ENCODE measurements at places on chromosomes 6 and 20.

- DNase-seq: no peak
Observed at GRCh38 chr6:50829898-50830444, 11.3 kb downstream of the TFAP2B start.

DNA sequence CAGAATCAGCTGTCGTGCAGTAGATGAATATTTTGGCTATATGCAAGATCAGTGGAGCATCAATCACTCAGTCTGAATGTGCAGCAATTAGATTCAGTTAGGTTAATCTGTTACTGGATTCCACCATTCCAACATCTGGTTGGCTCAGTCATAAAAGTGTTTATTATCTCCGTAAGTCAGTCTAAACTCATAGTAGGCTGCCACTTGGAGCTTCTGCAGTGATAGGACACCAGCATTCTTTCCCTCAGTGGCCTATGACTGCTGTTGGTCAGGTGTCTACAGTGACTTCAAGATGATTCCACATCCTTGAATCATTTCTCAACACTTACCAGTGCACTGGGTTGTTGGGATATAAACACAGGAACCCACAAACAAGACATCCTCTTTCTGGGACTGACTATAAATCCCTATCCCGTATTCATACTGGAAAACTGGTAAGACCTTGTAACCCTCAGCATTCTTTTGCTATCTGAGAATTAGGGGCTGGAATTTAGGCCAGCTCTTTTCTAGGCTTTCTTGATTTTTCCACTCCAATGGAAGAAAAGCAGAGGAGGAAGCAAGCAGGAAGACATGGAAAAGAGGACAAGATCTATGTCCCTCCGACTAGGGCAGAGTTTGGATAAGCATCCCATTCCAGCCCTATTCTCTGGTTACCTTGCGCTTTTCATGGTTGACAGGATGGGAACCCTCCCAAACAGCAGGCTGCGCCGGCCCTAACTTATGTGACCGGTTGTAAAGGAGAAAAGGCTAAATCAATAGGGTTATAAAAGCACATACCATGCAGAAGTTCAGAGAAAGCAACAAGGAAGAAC is 919.6 kb downstream of the KIF16B start:
- no peak for DNase-seq

GRCh38 chr6:91569071-91569470 is 982.2 kb upstream of the MAP3K7 start:
- no peak for DNase-seq

- no peak for DNase-seq
Observed at GRCh38 chr6:44670146-44670545, 282.6 kb downstream of the CDC5L start.

DNA sequence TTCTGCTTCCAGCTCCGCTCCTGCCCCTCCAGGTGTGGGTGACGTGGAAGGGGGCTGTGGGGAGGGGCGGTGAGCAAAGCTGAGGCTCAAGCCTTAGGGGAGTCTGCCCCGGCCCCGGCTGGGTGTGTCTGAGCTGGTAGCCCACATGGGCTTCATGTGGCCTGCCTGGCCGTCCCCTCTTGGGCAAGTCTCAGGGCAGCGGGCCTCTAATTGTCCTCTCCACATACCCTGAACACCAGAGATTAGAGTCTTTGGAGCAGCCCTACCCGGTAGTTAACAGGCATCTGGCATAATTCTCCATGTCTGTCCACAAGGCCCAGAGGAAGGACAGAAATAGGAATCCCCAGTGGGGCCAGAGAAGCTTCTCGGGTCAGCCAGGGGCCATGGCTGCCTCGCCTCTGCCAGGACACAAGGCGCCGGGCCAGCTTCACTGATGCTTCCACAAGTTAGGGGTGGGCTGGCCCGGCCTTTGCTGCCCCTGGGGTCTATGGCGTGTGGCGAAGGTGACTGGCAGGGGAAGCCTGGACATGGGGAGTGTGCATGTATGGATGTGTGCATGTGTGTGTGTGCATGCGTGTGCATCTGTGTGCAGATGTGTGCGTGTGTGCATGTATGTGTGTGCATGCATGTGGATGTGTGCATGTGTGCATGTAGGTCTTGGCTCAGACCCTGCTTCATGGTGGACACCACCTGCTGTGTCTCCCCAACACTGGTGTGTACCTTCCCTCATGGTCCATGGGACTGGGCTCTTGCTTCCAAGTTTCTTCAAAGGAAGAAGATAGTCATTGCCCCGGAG is 24.0 kb downstream of the FRMD1 start:
- DNase-seq: no peak

- no peak for DNase-seq
Observed at GRCh38 chr20:63190828-63191227, 25.1 kb downstream of the YTHDF1 start.

GRCh38 chr6:142356884-142357225 is 55.0 kb downstream of the ADGRG6 start:
- no peak for DNase-seq

- DNase-seq: no peak
Observed at GRCh38 chr6:119586250-119586882, 236.8 kb upstream of the MAN1A1 start.

DNA sequence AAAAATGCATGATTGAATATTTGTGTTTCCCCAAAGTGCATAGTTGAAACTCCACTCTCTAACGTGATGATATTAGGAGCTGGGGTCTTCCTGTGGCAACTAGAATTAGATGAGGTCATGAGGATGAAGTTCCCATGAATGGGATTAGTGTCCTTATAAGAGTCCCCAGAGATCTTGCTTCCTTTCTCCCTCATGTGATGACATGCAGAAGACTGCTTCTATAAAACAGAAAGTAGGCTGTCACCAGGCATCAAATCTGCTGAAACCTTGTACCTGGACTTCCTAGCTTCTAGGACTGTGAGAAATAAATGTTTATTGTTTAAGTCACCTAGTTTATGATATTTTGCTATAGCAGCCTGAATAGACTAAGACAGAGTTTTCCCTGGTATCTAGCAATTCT is 586.5 kb upstream of the EPHA7 start:
- DNase-seq: no peak

DNA sequence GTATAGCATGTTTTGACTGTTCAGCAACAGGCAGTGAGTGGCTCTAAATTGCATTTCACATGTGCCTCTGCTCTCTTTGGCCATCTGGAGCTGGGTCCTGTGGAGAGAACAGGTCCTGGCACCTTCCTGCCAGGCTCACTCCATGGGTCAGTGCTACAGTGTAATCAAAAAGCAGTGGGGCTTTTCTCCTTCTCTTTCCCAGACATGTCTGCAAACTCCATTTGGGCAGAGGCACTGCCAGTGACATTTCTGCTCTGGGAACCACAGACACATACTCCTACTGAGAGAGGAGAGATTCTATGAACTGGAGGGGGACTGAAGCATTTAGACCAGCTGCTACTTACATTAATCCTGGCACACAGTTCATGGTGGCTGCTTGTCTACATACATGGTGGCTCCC is 68.3 kb upstream of the TRAF3IP2 start:
- no peak for DNase-seq

All from stimulated activated CD8-positive, alpha-beta memory T cell treated with anti-CD3 and anti-CD28 coated beads, Interleukin-2, amount 100 ng/mL, for 1 hour (primary cell).